ENCODE measurements at places on chromosomes 2 and 18.

- DNase-seq = no peak
Measured at GRCh38 chr2:46293466-46293865, 3.7 kb upstream of the EPAS1 start.

DNA sequence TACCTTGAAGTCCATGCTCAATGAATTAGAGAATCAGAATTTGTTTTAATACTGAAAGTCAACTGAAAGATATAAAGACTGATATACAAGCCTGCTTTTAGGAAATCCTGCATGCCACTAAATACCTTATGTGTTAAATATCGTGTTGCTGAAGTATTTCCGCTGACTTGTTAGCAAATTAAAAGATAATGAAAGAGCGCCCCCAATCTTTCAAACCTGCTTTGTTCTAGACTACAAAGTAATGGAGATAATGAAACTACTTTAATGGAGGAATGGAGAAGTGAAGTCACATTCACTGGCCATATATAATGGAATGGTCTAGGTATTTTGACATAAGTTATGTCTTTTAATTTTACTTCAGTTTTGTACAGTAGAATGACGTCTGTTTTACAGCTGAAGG, 95.7 kb downstream of the ASXL3 start:
- DNase-seq = no peak

DNA sequence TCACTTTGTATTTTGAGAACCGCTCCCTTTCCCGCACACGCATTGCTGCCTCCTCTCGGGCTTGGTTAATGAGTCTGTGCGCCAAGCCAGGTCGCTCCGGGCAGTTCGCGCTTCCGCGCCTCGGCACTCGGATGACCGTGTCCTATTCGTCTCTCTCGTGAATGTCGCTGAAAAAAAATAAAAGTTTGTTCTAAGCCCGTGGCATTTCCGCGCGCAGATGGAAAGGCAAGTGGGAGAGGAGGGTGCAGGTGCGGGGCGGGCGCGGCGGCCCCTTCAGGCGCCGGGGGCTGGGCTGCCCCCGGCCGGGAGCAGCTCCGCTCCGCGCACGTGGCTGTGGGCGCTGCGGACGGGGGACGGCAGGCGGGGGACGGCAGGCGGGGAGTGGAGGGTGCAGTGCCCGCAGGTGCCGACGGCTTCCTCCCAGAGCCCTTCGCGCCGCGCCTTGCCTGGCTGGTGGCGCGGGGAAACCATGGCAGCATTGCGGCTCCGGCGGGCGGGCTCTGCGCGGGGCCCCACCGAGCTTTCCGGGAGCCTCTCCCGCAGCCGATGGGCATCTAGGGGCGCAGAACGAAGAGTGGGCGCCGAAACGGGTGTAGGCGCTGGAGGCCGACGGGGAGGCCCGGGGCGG, 159.6 kb upstream of the SIX2 start:
- DNase-seq = no peak

GRCh38 chr2:37367984-37368383, 23.6 kb downstream of the QPCT start:
- DNase-seq = no peak

DNA sequence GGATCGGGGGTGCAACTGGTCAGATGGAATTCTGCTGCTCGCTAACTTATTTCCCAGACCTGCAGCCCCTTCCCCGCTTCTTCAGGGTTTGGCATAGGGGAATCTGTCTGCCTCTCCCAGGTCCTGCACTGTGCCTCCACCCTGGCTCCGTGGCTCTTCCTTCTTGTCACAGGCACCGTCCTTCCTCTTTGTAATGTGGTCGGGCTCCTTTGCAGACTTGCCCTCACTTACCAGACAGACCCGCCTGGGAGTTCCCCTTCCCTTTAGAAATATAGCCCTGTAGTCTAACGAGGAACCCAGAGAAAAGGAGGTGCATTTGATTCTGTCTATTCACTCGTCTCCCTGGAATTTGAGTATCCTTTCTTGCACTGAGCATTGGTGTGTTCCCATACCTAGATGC, 63.9 kb upstream of the PAX8 start:
- no peak for DNase-seq

- DNase-seq = no peak
Measured at GRCh38 chr2:147076634-147077033, 768.2 kb upstream of the ACVR2A start.

- DNase-seq = no peak
Measured at GRCh38 chr2:164697688-164698461, 76.6 kb upstream of the GRB14 start.

DNA sequence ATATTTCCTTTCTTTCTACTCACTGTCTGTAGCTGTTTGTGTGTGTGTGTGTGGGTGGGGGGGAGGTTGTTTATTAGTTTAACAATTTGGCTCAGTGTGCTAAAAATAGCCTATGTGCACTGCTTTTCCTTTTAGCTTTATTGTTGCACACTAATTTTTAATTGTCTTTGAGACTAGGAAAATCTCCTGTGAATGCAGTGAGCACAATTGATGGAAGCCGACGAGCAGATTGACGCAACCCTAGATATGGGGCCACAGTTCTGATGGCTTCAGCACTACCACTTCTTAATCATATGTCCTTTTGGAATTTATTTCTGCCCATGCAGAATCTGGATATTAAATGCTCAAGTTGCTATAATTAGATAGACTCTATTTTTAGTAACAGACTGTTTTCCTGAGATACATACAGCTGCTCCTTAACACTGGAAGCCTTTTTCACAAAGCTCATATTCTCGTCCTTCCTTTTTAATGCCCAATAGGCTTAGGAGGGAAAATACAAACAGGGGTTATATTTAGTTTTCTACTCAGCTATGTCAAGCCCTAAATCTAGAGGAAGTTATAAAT, 109.1 kb downstream of the IRS1 start:
- no peak for DNase-seq

- no peak for DNase-seq
Measured at GRCh38 chr2:235497096-235497495, 3.3 kb downstream of the AGAP1 start.

- no peak for DNase-seq
Measured at GRCh38 chr2:119218478-119219064, 5.1 kb upstream of the STEAP3 start.

- DNase-seq = no peak
Measured at GRCh38 chr2:176976736-176977685, 235.6 kb upstream of the HNRNPA3 start.

- no peak for DNase-seq
Measured at GRCh38 chr2:67156796-67157195, 240.3 kb upstream of the ETAA1 start.

GRCh38 chr18:8818982-8819381, 113.6 kb downstream of the MTCL1 start:
- DNase-seq = no peak

DNA sequence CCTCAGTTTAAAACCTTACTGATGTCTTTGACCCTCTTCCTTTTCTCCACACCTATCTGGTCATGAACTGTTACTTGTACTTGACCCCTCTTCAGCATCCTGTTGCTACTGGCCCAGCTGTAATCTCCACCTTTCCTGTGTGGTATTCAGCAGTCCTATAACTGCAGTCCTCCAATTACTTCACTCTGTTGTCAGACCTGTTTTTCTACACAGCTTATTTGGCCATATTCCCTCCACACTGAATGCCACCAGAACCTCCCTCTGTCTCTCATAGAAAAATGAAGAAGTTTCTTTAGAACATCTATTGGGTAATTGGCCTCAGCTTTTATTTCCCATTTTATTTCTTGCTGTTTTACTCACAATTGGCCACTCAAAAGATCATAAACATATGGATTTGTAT, 155.4 kb downstream of the ASXL3 start:
- DNase-seq = no peak

DNA sequence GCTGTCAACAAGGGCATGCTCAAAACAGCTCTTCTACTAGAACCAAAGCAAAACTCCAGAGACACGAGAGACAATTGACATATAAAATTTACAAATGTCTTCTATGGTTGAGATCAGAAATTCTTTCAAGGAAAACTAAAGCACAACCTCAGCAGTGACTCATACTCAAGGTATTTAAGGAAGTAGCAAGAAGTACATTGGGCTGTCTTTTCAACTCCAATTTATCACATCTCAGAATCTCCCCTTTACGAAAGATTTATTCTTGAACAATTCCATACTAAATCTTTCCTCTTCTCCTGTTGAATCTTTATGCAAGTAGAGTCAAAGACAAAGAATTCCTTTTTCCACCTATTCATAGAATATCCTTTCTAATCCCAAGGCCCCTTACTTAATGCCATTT, 324.0 kb downstream of the IRS1 start:
- no peak for DNase-seq

DNA sequence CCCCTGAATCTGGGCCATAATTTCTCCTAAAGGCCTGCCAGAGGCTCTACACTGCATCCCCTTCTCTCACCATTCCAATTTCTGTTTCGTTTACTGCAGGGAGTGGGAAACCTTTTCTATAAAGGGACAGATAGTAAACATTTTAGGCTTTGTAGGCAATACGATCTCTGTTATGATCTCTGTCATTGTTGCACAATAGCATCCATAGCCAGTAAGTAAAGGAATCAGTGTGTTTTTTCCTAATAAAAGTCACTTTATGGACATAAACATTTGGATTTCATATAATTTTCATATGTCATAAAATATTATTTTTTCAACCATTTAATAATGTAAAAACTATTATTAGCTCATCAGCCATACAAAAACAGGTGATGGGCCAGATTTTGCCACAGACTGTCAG, 531.7 kb downstream of the DSC3 start:
- no peak for DNase-seq

DNA sequence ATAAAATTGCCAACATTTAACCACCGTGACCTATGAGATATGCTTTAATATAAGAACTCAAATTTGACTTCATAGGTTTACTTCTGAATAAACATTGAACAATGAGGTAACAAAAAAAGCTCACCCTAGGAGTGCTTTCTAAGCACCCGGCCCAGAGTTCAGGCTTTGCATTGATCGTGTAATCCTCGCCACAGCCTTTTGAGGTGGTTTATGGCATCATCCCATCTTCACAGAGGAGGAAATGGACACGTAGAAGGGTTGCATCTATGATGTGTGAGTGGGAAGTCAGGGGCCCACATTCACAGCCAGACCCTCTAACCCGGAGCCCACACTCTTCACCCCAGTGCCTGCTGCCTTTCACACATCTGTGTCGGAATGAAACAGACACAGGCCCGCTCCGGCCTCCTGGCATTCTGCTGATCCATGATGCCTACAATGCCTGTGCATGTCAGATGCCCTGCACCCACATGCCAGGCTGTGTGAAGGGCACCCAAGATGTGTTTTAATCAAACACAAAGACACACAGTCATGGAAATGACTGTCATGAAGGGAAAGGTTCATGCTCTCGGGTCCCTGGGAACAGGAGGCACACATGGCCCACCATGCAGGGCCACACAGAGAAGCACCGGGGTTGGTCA, 48.6 kb upstream of the RPL31 start:
- no peak for DNase-seq

- no peak for DNase-seq
Measured at GRCh38 chr2:212414767-212415211, 123.8 kb downstream of the ERBB4 start.

DNA sequence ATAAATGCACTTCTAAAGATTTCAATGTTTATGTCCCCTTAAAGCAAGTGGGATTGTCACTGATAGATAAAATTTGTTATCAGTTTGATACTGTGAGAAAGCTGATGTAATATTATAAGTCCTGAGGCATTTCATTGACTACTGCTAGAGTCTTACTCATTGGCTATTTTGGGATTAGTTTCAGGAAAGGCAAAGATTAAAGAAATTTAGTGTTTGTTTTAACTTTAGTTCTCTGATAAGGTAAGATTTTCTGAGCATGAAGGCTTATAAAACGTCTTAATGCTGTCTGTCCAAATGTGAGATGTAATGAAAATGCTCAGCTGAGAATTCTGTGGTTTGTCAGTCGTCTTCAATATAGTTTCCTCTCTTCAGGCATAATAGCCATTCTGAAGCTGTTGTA, 886.4 kb upstream of the CDH2 start:
- no peak for DNase-seq

DNA sequence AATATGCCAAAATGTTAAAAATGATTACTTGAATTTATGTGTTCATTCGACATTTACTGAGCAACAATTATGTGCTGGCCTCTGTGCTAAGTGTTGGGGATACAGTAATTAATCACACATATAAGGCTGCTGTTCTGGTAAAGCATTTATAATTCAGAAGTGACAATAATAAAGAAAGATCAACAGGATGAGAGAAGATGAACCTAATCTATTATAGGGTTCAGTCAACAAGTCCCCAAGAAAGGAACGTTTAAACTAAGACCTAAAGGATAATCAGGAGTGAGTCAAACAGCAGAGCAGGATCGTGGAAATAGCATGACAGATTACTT, 60.1 kb upstream of the COX7A2L start:
- no peak for DNase-seq

DNA sequence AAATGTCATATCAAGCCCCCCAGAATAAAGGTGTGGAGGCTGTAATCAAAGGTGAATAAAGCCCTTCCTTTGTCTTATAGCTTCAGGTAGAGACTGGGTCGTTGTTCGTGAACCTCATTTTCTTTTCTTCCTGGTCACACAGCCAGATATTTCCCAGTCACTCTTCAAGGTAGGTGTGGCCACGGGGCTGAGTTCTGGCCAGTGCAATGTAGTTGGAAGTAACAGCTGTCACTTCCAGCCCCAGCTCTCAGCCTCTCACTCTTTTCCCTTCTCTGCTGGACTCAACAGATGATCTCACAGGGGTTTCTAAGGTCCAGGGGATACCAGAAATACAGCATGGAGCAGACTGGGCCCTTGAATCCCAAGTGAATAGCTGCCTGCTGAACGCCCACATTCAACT, 15.8 kb upstream of the TRPM8 start:
- DNase-seq = no peak

DNA sequence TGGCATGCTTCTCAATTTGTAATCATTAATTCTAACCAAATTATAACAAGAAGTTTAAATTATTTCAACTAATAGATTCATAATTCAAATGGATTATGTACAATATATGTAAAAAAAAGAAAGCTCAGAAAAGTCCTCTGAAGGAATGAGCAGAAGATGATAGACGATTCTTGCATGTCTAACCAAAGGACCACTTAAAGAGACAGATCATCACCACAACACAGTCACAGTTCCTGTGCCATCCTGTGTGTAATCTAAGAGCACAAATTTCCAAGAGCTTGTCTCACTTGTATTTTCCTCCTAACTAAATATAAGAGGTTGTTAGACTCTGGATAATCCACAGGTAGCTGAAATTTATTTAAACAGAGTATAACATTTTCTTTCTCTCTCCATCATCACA, 122.3 kb upstream of the CD226 start:
- no peak for DNase-seq

DNA sequence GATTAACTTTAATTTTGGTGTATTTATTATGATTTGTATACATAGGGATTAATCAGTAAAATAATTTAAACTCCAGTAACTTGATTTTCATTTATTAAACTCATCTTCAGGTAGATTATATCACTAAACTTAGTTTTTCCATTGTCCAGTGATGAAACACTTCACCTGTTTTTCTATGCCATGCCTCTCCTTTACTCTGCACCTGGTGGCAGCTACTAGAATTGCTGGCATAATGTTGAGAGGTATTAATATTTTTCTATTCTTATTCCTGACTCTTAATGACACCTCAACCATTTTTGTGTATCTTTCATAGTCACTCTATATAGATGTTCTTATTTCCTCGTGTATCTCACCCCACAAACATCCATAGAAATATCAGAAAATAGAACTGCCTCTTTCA, 940.3 kb upstream of the CRIM1 start:
- DNase-seq = no peak

GRCh38 chr2:150168595-150169236, 318.8 kb downstream of the RND3 start:
- DNase-seq = no peak

Measured in dorsolateral prefrontal cortex (tissue), 122 donors.